ENCODE measurements at places on chromosomes 6 and 20. TPM values are rescaled to one million over a fixed set of nuclear protein-coding genes. Genes with fewer than 3 reads are reported as not detected.

C20orf144 gene
- total RNA-seq = 0.41 TPM

CD2AP gene
- 17.9 TPM for total RNA-seq

PERP gene
- 1.6 TPM for total RNA-seq

DZANK1 gene
- 5.3 TPM for total RNA-seq

CD93 gene
- 10.6 TPM for total RNA-seq

TRAPPC3L gene
- under 0.01 TPM for total RNA-seq

FAM217B gene
- total RNA-seq = 32.6 TPM

OLIG3 gene
- total RNA-seq = not detected

FOXP4 gene
- total RNA-seq = 0.82 TPM

FBXO5 gene
- 8.6 TPM for total RNA-seq

TRIM40 gene
- total RNA-seq = not detected

TBC1D7 gene
- total RNA-seq = 37.5 TPM

RNF182 gene
- 35.1 TPM for total RNA-seq

SYTL3 gene
- total RNA-seq = 2.0 TPM

MOG gene
- total RNA-seq = under 0.01 TPM

FAM83C gene
- total RNA-seq = not detected

ZFP64 gene
- 10.2 TPM for total RNA-seq

PREX1 gene
- total RNA-seq = 18.8 TPM

RSPO4 gene
- under 0.01 TPM for total RNA-seq

PBOV1 gene
- not detected for total RNA-seq

FABP7 gene
- 1,193 TPM for total RNA-seq

F13A1 gene
- 13.5 TPM for total RNA-seq

MEI4 gene
- total RNA-seq = 0.82 TPM

DSP gene
- 6.9 TPM for total RNA-seq
